Stimulated activated CD4-positive, alpha-beta T cell treated with anti-CD3 and anti-CD28 coated beads, Interleukin-12 subunit alpha, Interleukin-12 subunit beta, amount 100 ng/mL, for 4 hours (primary cell): ENCODE measurements at places on chromosomes 4 and X.
A peak's percentile ranks its signal among the peaks of the same experiment; 100 is the strongest.

DNA sequence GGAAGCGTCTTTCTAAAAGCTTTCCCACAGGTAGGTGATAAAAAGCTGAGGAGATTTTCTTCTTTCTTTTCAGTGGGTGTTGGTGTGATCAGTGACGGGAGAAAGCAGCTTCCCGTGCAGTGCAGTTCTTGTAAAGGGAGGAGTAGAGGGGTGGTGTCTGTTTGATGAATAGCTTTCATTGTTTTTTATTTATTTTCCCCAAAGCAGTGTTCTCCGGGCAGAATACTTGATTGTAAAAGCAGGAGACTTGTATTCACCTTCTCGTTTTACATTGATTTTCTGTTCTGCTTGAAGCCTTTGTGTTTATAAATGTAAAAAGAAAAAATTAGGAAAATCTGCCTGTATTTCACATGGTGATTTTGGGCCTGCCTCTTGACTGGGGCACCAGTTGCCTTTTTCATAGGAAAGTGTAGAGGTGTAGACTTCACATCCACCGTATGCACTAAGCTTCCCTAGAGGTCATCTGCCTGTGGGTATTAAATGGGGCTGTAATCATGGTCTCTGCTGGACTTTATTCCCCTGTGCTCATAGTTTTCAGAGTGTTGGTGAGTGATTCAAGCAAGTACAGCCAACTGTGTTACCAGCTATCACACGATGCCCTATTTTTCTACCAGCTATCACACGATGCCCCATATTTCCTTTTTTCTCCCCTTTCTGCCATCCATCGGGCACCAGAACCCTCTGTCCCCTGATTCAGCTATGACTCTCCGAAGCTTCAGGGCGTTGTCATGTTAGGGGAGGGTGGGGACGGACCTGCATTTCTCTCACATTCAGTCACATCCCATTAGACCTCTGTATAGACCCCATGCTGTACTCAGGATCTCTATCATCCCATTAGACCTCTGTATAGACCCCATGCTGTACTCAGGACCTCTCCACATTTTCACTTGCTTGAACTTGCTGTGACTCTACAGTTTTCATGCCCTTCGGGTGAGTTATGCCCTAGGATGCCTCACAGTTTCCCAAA lies 526.5 kb downstream of the TRIML1 start:
- DNase-seq = no peak

DNA sequence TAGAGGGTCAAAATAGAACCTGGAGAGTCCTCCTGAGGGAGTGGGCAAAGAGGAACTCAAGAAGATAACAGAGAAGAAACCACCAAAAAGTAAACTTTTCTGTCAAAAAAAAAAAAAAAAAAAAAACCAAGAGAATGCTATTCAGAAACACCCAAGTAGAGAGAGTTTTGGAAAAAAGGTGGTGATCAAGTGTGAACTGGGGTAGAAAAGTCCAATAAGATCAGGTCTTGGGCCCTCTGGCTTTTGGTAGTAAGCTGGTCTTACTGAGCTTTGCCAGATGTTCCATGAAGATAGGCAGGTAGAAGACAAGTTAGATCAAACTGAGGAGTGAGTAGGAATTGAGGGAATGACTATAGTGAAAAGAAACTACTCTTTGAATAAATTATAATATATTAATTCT lies 167.5 kb downstream of the COL25A1 start:
- no peak for DNase-seq

DNA sequence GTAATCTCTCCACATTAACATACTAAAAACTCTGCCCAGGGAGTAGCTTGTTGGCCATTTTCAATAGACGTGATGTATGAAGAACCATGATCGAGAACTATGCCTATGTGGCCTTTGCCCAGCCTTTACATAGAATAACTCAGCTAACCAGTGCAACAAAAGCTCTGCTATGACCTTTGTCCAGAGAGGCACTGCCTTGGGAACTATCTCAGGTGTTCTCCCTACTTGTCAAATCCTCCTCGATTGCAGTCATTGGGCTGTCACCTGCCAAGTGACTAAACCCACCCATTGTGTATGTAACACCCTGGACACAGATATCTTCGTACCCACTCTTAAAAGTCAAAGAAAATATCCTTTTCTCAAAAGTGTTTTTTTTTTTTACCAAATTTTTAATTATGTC lies 610.3 kb upstream of the GALNTL6 start:
- DNase-seq = no peak

DNA sequence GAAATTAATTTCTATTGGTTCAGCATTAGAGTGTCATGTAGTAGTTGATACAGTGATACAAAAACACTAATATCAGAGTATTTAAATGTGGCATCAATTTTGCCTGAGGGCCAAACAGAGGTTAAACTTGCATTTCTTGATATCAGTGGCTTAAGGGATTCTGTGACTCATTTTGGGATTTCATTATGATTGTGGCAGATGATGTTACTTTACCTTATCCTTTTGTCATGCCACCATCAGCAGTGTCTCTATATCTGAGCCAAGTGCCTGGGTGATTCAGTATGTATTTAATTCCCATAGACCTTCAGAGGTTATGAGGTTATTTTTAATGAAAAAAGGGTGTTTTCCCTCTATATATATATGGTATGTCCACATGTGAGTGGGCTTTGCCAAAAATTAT lies 582.9 kb downstream of the ADGRL3 start:
- no peak for DNase-seq

GRCh38 chr4:148116969-148117368 lies 325.2 kb downstream of the NR3C2 start:
- no peak for DNase-seq

DNA sequence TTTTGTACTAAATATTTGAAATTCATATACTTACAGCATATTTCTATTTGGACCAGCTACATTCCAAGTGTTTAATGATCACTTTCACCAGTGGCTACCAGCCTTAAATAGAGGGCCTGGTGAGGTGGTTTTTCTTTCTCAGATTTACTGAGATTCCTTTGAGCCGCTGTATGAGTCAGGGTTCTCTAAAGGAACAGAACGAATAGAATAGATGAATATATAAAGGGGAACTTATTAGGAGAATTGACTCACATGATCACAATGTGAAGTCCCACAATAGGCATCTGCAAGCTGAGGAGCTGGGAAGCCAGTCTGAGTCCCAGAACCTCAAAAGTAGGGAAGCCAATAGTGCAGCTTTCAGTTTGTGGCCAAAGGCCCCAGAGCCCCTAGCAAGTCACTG lies 146.2 kb upstream of the TLL1 start:
- DNase-seq = no peak

- no peak for DNase-seq
Observed at GRCh38 chrX:106611317-106611678, 480 bp upstream of the RADX start.

GRCh38 chr4:129738175-129738574 lies 642.2 kb downstream of the C4orf33 start:
- no peak for DNase-seq

- no peak for DNase-seq
Observed at GRCh38 chr4:169593050-169593560, 19.3 kb downstream of the NEK1 start.

DNA sequence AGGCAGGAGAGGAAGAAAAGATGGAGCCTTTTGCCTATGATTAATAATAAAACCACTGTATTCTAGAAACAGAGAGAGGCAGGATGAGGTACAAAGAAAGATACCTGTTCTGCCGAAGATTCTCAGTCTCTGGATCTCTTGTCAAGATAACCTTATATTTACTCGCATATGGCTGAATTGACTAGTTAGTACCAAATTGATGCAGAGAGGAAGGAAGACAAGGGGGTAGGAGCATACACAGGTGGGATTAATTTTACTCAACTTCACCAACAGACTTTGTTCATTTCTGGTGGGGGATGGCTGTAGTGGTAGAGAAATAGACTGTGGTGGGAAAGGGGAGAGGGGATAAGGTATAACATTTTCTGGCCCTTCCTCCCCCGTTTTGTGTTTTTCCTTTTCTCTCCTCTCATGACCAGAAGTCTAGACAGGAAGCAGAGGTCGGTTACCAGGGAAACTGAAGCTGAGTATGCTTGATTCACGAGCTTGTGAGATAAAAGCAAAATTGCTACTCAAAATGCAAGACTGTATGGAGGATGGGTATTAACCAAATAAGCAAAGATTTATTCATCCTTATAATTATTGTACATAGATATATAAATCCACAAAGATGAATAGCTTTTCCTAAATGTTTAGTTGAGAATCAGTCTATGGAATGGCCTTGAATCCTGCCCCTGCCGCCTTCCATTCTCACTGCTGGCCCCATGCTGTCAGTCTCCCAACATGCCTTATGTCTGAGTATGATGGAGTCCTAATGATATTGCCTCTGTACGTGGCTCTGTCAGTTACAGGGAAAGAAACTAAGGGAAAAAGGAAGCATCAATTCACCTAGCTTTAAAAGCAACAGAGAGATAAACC lies 17.8 kb upstream of the PAGE2B start:
- DNase-seq = no peak

DNA sequence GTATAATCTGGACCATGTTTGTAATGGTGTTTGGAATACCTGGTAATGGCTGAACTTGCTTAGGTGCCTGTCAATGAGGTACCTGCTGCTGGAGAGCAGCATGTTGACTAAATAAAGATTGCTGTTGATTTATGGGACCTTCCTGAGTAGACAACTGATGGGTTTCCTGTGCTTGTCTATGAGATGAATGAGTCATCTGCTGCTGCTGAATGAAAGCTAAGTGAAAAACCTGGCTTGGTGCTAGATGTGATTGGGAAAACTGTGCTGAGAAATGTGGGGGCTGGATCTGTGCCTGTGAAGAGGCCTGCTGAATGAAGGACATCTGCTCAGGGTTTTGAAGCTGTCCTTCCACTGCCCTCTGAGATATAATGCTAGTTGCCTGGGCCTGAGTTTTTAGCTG lies 69.6 kb downstream of the WNK3 start:
- DNase-seq = no peak

GRCh38 chrX:22136711-22137110 lies 104.6 kb downstream of the PHEX start:
- DNase-seq = no peak

- no peak for DNase-seq
Observed at GRCh38 chrX:13494562-13494961, 74.8 kb upstream of the EGFL6 start.

- no peak for DNase-seq
Observed at GRCh38 chr4:177393236-177393635, 49.0 kb downstream of the AGA start.

- DNase-seq = no peak
Observed at GRCh38 chr4:164011791-164012190, 517.3 kb downstream of the TMA16 start.

DNA sequence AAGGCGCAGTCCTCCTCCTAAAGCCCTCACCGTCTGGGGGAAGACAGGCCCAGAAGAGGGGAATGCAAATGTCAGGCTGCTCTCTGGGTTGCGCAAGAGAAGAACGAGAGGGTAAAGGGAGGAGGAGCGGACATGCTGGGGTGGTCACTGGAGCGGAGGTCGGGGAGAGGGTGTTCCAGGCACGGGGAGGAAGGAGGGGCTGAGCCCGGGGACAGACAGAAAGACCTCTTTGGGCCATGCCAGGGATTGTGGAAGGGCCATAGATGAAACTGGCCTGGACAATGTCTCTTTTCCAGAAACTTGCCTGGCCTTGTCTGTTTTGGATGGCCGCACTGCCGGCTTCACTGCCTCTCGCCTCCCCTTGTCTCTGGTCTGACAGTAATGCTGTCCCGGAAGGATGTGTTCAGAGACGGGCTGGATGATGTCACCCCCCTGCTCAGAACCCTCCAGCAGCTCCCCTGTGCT lies 121.0 kb downstream of the SORCS2 start:
- no peak for DNase-seq

GRCh38 chr4:123363729-123364128 lies 32.9 kb upstream of the SPRY1 start:
- DNase-seq = no peak

- no peak for DNase-seq
Observed at GRCh38 chr4:117383468-117383867, 298.1 kb upstream of the TRAM1L1 start.

- no peak for DNase-seq
Observed at GRCh38 chr4:120056246-120056645, 10.4 kb downstream of the MAD2L1 start.

DNA sequence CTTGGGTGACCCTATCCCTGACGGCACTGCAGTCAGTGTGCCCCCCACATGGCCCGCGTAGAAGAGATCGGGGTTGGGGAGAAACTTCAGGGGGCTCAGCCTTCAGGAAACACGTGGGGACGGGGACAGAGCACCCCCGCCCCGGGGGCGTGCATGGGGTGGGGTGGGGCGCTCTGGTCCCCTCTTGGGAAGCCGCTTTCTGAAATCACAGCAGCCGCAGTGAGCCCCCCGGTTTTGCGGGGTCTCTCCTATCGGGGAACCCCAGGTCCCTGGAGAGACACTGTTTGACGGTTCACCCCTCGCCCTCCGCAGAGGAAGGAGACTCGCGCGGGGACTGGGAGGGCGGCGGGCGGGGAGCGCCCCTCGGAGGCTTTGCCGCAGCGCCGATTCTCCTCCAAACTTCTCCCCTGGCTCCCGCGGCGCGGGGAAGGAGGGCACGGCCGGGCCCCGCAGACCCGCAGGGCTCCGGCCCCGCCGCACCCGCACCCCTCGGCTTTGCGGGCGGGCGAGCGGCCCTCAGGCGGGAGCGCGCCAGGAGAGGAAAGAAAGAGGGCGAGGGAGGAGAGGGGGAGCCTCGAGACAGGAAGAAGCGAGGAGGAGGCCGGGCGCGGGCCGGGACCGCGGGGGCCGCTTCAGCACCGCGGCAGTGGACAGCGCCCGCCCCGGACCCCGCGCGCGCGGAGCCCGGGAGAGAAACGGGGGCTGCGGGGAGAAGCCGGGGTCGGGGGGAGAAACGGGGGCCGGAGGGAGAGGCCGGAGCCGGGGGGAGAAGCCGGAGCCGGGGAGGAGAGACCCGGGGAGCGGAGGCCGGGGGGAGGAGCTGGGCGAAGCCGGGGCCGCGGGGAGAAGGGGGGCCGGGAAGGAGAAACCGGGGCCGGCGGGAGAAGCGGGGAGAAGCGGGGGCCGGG lies 612 bp downstream of the CPLX1 start:
- peak; percentile 26 for DNase-seq

GRCh38 chr4:69707807-69708206 lies 52.6 kb downstream of the SULT1B1 start:
- no peak for DNase-seq

GRCh38 chr4:84451546-84451945 lies 47.5 kb downstream of the NKX6-1 start:
- no peak for DNase-seq

DNA sequence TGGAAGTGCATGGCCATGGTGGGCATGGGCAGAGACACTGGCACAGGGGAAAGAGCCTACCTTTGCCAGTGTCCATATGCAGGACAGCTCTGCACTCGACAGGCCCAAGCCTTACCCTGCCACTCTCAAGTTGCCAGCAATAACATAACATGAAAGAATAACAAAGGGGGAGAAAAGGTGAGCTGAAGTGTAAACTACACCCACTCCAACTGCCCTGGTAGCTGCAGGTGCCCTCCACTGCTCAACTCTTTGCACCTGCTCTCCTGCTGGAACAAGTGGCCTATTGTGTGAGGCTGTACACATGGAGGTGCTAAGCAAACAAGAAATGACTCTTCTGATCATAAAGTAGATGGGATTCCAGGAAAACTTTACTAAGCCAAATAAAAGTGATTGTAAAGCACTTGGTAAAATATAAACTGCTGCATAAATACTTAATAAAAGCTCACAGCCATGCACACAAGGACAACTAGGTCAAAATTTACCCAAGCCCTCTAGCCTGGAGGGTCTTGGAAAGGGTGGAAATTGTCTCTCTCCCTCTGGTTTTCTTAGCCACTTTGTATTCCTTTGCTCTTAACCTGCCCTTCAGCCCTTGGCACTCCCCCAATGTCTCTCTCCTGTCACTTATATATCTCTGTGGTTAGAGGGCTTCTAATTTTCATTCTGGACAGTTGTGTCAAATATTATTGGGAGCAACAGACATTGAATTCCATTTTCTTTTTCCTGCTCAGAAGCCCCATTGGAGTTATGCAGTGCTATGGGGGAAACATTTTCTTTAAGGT lies 261.2 kb upstream of the GPC4 start:
- no peak for DNase-seq
